ENCODE measurements at places on chromosomes 6 and 20.
A peak's percentile ranks its signal among the peaks of the same experiment; 100 is the strongest.

DNA sequence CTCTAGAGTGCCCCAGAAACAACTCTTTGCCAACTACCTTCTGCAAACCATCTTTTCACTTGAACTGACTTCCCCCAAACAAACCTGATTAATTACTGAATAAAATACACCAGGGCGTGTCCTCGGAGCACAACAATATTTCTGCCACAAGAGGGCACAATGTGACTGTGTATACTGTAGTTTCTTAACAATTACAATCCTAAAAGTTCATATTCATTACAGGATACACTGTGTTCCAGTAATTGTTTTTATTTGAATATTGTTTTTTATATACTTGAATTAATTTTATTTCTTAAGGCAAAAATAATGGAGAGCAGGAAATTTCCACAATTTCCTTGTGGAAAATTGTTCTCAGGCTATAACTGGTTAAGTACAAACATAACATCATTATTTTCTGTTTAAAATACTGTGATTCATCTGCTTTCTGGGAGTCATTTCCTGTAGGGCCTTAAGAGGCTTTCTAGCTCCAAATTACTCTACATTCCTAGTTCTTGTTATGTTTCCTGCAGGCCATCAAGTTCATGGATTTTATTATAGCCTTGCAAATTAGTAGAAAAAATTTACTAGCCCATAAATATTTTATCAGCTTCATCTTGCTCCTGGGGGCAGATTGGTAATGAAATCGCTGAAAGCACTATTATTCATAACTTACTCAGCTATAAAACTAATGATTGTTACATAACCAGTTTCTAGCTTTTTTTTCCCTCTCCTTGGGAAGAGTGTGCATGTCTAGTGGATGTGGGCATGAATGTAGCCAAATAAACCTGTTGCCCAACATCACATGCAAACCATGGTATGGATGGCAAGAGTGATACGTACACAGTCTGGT is 51.9 kb upstream of the SLC22A16 start:
- DNase-seq: peak; percentile 78

- DNase-seq: no peak
Observed at GRCh38 chr20:37379967-37380828, 34.3 kb downstream of the SRC start.

DNA sequence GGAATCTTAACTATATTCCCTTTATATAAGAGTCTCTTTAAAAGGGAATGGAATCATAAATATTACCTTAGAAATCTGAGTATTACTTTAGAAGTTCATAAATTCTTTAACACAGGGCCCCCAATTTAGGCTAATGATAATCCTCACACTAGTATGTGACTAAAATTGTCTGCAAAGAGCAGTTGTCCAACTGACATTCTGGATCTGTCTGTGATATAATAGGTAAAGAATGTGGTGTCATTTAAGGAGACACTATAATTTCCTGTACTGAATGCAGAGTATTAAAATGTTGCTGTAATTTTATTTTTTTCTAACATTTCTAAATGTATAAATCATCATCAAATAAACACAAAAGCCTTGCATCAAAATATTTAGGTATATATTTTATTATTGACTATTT is 128.5 kb upstream of the DST start:
- no peak for DNase-seq

GRCh38 chr6:22632581-22633145 is 63.3 kb downstream of the HDGFL1 start:
- no peak for DNase-seq

DNA sequence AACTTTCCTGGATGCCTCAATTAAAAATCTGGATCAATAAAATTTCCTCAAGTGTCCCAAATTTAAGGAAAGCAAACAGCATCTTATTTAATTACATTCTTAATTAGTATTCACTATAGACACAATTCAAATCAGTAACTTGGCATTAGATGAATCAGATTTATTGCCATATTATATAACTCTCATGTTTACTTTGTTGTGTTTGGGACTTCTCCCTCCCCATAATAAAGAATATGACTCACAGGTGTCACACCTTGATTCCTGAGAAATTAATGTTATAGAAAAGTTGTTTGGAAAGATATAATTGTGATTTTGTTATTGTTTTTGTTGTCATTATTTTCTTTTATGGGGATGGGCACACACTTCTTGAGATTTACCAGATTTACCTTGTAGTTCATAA is 18.4 kb downstream of the EYA4 start:
- no peak for DNase-seq

GRCh38 chr6:129699659-129700058 is 10.3 kb downstream of the ARHGAP18 start:
- peak; percentile 55 for DNase-seq

GRCh38 chr20:52965819-52966218 is 6.3 kb upstream of the TSHZ2 start:
- DNase-seq: no peak

GRCh38 chr6:30816791-30817739 is 67.3 kb upstream of the DDR1 start:
- DNase-seq: peak; percentile 99

- peak; percentile 9 for DNase-seq
Observed at GRCh38 chr6:16412982-16413381, 174.6 kb downstream of the GMPR start.

DNA sequence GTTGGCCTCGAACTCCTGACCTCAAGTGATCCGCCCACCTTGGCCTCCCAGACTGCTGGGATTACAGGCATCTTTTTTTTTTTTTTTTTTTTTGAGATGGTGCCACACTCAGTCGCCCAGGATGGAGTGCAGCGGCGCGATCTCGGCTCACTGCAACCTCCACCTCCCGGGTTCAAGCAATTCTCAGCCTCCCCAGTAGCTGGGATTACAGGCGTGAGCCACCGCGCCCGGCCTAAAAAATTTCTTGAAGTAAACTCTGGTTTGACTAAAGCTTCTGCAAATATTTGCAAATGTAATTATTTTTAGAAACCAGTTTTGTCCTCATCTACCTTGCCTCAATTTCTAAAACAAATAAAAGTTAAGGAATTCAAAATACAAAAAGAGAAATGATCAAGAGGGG is 1.2 kb downstream of the IBTK start:
- peak; percentile 2 for DNase-seq

DNA sequence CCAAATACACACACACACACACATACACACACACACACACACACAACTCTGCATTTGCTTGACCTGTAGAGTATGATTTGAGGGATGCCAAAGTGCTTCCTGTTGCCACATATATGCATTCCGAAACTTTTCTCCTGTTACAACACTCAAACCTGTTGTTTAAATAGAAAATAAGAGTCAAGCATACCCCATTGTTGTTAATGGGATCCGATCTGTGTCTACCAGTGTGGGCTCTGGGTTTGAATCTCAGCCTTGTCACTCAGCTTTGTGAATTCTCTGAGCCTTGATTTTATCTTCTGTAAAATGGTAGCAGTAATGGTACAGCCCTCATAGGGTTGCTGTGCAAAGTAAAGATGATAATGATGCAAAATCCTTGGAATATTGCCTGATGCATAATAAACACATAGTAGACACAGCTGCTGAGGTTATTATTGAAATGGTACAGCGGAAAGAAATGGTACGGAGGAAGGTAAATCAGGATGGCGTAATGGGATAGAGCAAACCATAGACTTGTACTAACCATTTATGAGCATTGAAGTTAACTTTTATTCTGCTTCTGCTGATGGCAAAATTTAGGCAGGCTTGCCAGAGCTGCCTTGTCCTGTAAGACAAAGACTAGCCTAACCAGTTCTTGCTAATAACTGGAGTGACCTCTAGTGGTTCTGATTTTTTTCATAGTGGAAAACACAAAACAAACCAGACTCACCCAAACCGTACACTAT is 113.5 kb upstream of the PHACTR1 start:
- peak; percentile 68 for DNase-seq

- peak; percentile 12 for DNase-seq
Observed at GRCh38 chr6:127514179-127514772, 4.9 kb downstream of the MTCL3 start.

- no peak for DNase-seq
Observed at GRCh38 chr20:20459726-20460125, 91.8 kb downstream of the INSM1 start.

GRCh38 chr6:96923871-96924493 is 546 bp upstream of the KLHL32 start:
- DNase-seq: no peak

GRCh38 chr6:45522486-45522885 is 144.8 kb upstream of the SUPT3H start:
- no peak for DNase-seq

- no peak for DNase-seq
Observed at GRCh38 chr20:18858816-18859215, 45.2 kb downstream of the SCP2D1 start.

DNA sequence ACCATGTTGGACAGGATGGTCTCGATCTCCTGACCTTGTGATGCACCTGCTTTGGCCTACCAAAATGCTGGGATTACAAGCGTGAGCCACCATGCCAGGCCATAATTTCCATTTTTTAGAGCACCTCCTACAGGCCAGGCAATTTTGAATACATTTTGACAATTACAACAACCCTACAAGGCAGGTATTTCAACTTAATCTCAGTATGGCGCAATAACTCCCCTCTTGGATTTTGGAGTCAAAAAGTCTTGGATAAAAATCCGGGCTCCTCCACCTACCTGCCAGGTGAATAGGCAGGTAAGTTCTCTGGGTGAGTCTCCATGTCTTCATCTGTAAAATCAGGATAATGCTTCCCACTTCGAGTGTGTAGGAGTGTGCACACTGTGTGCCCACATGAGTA is 39.5 kb upstream of the TFAP2C start:
- DNase-seq: no peak

- DNase-seq: no peak
Observed at GRCh38 chr20:46344488-46345162, 36.3 kb upstream of the CDH22 start.

- DNase-seq: no peak
Observed at GRCh38 chr20:31694842-31695593, 27.6 kb downstream of the BCL2L1 start.

DNA sequence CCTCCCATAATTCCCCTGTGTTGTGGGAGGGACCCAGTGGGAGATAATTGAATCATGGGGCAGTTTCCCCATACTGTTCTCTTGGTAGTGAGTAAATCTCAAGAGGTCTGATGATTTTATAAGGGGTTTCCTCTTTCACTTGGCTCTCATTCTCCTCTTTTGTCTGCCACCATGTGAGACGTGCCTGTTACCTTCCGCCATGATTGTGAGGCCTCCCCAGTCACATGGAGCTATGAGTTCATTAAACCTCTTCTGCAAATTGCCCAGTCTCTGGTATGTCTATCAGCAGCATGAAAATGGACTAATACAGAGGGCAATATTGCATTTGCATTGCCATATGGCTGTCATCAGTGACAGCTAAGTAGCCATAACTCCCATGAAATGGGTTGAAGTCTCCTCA is 63.2 kb downstream of the ZNF217 start:
- peak; percentile 24 for DNase-seq

DNA sequence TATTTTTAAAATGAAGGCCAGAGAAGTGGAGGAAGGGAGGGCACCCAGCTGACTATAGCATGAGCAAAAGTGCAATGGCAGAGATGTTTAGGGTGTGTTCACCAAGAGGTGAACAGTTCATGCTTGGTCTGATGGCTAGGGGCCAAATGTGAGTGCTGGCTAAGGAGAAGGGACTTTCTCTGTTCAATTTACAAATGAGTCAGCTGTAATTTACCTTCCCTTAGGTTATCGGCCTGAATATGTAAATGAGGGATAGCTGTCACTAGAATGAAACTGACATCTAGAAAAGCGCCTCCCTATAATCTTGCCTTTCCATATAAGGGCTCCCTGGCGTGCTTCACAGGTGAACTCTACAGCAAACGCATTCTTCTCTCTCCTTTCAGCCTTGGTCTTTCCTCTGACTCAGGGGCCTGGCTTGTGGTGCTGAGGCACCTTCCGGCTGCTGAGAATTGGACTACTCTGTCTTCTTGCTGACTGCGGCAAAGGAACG is 114.7 kb upstream of the BACH2 start:
- no peak for DNase-seq

- DNase-seq: no peak
Observed at GRCh38 chr6:104212977-104213668, 646.6 kb downstream of the HACE1 start.

DNA sequence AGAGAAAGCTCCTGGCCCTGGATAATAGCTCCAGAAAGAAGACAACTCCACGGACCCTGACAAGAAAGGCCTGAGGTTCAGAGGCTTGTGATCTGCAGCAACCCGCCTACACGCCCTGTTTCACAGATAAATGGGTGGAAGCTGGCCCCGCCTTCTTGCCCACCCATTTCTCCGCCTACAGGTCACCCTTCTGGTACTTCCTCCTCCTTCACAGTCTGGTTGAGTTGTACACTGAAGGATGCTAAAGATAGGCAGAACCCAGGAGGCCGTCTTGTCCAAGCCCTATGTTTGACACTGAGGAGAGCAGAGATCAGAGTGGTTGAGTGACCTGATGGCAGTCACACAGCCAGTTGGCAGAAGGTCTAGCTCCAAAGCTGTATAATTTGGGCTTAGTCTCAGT is 34.2 kb upstream of the MDGA1 start:
- peak; percentile 78 for DNase-seq

DNA sequence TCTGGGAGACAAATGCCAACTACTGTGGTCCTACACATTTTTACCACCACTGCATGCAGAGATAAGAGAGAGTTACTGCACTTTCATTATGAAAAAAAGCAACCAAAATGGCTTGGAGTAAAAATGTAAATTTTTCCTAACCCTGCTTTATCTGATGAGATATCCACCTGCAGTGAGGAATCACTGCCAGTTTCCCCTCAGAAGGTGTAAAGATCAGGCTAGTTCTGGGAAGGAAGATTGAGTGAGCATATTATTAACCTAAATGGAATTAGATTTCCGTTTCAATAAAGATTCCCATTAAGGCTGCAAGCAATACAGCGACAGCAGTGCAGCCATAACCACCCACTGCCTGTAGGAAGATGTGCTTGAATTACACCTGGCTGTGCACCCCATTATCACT is 84.9 kb downstream of the QRSL1 start:
- DNase-seq: no peak

- no peak for DNase-seq
Observed at GRCh38 chr6:89002523-89002922, 39.1 kb upstream of the RNGTT start.

DNA sequence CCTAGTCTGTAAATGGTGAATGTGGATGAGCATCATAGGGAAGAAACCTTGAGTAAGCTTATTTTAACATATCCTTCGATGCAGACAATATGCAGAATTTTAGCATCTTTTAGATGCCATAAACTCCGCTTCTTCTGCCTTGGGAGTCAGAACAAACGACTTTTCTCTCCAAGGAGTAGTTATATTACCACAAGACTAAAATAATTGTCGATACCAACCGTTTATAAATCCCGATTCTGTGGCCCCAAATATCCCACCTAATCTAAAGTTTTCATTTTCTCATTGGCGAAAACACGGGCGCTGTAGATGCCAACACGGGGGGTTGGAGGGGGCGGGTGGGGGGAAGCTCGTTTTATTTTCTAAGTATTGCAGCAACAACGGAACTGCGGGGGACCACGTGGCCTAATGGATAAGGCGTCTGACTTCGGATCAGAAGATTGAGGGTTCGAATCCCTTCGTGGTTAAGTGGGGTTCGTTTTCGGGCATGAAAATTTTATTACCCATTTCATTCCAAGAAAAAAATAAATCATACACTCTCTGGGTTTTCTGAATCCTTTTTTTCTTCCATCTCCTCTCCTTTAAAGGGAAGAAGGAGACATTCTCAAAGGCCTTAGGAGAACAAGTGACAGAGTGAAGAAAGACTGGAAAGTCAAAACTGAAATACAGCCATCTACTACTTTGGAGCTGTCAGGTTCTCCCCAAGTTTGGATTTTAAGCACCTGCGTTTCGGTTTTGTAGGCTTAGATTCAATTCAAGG is 65.5 kb upstream of the BTN3A2 start:
- no peak for DNase-seq

GRCh38 chr20:8361006-8361652 is 229.1 kb downstream of the PLCB1 start:
- DNase-seq: peak; percentile 78
